ENCODE measurements at places on chromosomes 6 and 20.
A peak's percentile ranks its signal among the peaks of the same experiment; 100 is the strongest.

- no peak for DNase-seq
Observed at GRCh38 chr6:79071547-79071946, 6.5 kb downstream of the PHIP start.

- DNase-seq, result peak; percentile 45
Observed at GRCh38 chr6:13412639-13413465, 74.5 kb downstream of the GFOD1 start.

- no peak for DNase-seq
Observed at GRCh38 chr20:61699495-61700374, 365.9 kb downstream of the TAF4 start.

GRCh38 chr20:24875078-24875477 lies 74.0 kb upstream of the CST7 start:
- DNase-seq, result peak; percentile 71

- no peak for DNase-seq
Observed at GRCh38 chr6:82396964-82397751, 33.5 kb downstream of the TPBG start.

All from mesenteric fat pad (tissue), 1 donor.